Neural crest cell (in vitro differentiated cells): ENCODE measurements at places on chromosomes 3 and 15. TPM values are rescaled to one million over a fixed set of nuclear protein-coding genes. Genes with fewer than 3 reads are reported as not detected.

GRCh38 chr3:113105093-113105449, 106.3 kb upstream of the BOC start:
- peaks cover 54% of the 10 kb centered on the region for H3K4me1 ChIP-seq
- no peak overlapping the region for H3K4me3 ChIP-seq
- no peak for DNase-seq
- no peaks in the 10 kb centered on the region for H3K27me3 ChIP-seq
- H3K27ac ChIP-seq, result peak overlapping the region; percentile 60

GRCh38 chr3:81216192-81216591, 545.3 kb downstream of the GBE1 start:
- H3K4me1 ChIP-seq, result no peaks in the 10 kb centered on the region
- H3K27me3 ChIP-seq, result peaks cover 3% of the 10 kb centered on the region
- DNase-seq, result no peak
- no peaks in the 10 kb centered on the region for H3K36me3 ChIP-seq
- no peak overlapping the region for H3K4me3 ChIP-seq

- no peaks in the 10 kb centered on the region for H3K4me1 ChIP-seq
- H3K27me3 ChIP-seq, result peaks cover 80% of the 10 kb centered on the region
- DNase-seq, result no peak
- H3K4me3 ChIP-seq, result no peak overlapping the region
- peaks cover 24% of the 10 kb centered on the region for H3K36me3 ChIP-seq
- H3K27ac ChIP-seq, result no peak overlapping the region
These were observed 100.8 kb downstream of the OPA1 start for GRCh38 chr3:193693774-193694173.

GRCh38 chr3:134339913-134340312, 34.3 kb downstream of the AMOTL2 start:
- H3K4me3 ChIP-seq, result no peak overlapping the region
- no peak for DNase-seq
- no peaks in the 10 kb centered on the region for H3K36me3 ChIP-seq
- no peak overlapping the region for H3K27ac ChIP-seq
- H3K4me1 ChIP-seq, result peaks cover 4% of the 10 kb centered on the region
- H3K27me3 ChIP-seq, result no peaks in the 10 kb centered on the region

DNA sequence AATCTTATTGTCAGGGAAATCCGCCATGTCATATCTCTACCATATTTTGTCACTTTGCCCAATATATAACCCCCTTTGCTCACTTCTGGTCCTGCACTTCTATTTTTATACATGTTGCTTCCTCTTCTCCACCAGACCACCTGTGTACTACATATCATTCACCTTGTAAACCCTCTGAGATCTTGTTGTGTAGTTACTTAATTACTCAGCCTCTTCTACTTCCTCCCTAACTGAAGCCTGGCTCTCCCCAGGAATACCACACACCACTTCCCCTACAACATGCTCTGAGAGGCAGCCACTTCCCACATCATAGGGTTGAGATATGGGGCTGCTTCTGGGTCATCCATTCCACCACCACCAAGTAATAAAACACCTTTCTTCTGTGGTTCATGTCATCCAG, 10.0 kb downstream of the HEXA start:
- peaks cover 3% of the 10 kb centered on the region for H3K36me3 ChIP-seq
- DNase-seq, result no peak
- no peak overlapping the region for H3K4me3 ChIP-seq
- no peak overlapping the region for H3K27ac ChIP-seq

Gene GOLGA8S
- total RNA-seq, result 0.25 and 0.33 TPM in 2 replicates

Gene ADAMTS17
- total RNA-seq, result 1.3 and 2.3 TPM in 2 replicates
